ENCODE measurements at places on chromosomes 4 and X. TPM values are rescaled to one million over a fixed set of nuclear protein-coding genes. Genes with fewer than 3 reads are reported as not detected.

GRCh38 chr4:65670331-65671031, at the start of gene EPHA5:
TSS of gene EPHA5 (minus strand) at chr4:65670489. CDS start at chr4:65669742, 747 bp downstream.
- H3K4me3 ChIP-seq, result no peak within 1 kb of the TSS
- H3K27ac ChIP-seq, result no peak within 1 kb of the TSS
- DNase-seq, result no peak
- no peaks in the 10 kb centered on the region for H3K36me3 ChIP-seq
- no peaks in the 10 kb centered on the region for H3K4me1 ChIP-seq
- peaks cover 9% of the 10 kb centered on the region for H3K27me3 ChIP-seq

- no peak overlapping the region for H3K27ac ChIP-seq
- H3K4me3 ChIP-seq, result no peak overlapping the region
- H3K4me1 ChIP-seq, result no peaks in the 10 kb centered on the region
- H3K27me3 ChIP-seq, result no peaks in the 10 kb centered on the region
These were observed 18.2 kb downstream of the TMEM184C start for GRCh38 chr4:147635348-147635747.

DNA sequence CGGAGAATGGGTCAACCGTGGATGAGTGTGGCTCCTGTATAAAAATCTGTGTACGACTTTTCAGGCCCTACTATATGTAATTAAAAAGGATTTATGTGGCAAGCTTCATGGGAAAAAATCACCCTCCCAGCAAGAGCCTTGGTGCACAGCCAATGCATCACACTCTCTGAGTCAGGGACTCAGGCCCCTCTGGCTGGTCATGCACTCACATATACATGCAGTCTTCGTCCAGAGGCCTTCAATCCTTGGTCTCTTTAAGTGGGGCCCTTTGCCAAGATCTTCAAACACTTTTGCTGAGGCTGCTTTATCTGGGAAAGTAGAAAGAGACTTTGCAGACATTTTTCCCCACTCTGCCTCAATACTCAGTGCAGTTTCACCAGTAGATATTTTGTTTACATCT, 311.4 kb upstream of the FSTL5 start:
- H3K27me3 ChIP-seq, result no peaks in the 10 kb centered on the region
- H3K27ac ChIP-seq, result no peak overlapping the region
- H3K4me3 ChIP-seq, result no peak overlapping the region
- no peak for DNase-seq

DNA sequence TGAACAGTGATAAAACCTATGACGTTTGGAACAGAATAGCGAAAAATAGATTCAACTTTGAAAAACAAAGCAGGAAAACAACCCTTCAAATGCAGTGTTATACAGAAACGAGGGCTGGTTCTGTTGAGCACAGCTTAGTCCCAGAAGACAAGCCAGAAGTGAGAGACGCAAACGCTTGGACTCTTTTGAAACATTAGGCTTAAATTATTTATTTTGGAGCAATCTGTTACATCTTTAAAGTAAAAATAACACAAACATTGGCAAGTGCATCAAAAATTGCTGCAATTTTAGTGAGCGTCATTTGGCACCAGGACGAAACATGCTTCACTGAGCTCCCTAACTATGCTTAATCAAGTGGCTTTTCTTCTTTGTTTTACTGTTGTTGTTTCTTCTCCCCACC, 63.5 kb downstream of the ENPP6 start:
- H3K4me3 ChIP-seq, result no peak overlapping the region
- no peak for DNase-seq
- no peaks in the 10 kb centered on the region for H3K4me1 ChIP-seq
- no peaks in the 10 kb centered on the region for H3K36me3 ChIP-seq
- H3K27me3 ChIP-seq, result no peaks in the 10 kb centered on the region
- H3K27ac ChIP-seq, result no peak overlapping the region

DNA sequence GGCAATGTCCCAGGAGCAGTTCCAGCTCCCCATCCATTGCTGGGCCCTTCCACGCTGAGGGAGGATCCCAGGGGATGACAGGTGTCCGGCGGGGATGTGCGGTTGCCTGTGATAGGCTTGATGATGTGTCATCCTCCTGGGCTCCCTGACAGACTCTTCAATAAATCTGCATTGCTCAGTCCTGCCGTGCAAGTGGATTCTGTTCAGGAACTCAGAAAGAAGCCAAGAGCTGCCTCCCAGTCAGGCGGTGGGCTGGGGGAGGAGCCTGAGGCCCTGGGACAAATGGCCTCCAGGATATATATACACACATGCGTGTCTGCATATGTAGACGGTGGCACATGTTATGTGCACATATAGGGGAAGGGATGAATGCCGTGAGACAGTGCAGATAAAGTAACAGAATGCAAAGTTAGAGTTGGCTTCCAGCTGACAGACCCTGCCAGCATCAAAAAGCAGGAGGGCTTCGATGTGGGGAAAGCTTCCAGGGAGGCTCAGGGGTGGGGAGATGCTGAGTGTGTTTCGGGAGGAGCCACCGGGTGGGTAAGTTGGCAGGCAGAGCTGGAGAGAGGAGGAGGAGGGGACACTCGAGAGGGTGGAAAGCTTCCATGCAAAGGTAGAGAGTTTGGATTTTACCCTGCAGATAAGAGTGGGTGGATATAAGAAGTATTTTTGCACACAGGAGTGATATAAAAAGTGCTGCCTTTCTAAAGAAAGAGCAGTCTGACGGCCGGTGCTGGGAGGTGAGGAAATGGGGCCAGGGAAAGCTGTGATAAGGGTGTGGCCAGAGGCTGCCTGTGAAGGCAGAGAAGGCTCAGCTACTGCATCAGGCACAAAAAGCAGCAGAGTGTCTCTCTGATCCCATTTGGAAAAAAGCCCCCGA, 28.5 kb upstream of the CRMP1 start:
- H3K27ac ChIP-seq, result no peak overlapping the region
- H3K27me3 ChIP-seq, result no peaks in the 10 kb centered on the region
- H3K4me3 ChIP-seq, result no peak overlapping the region
- no peaks in the 10 kb centered on the region for H3K4me1 ChIP-seq

GRCh38 chrX:17052793-17053192, 106.3 kb downstream of the REPS2 start:
- no peaks in the 10 kb centered on the region for H3K4me1 ChIP-seq
- no peak for DNase-seq
- H3K27me3 ChIP-seq, result no peaks in the 10 kb centered on the region
- no peak overlapping the region for H3K4me3 ChIP-seq

- DNase-seq, result no peak
- no peaks in the 10 kb centered on the region for H3K27me3 ChIP-seq
- H3K4me1 ChIP-seq, result no peaks in the 10 kb centered on the region
- H3K27ac ChIP-seq, result no peak overlapping the region
- no peak overlapping the region for H3K4me3 ChIP-seq
These were observed 188.3 kb upstream of the NUDT6 start for GRCh38 chr4:123110685-123111084.

DNA sequence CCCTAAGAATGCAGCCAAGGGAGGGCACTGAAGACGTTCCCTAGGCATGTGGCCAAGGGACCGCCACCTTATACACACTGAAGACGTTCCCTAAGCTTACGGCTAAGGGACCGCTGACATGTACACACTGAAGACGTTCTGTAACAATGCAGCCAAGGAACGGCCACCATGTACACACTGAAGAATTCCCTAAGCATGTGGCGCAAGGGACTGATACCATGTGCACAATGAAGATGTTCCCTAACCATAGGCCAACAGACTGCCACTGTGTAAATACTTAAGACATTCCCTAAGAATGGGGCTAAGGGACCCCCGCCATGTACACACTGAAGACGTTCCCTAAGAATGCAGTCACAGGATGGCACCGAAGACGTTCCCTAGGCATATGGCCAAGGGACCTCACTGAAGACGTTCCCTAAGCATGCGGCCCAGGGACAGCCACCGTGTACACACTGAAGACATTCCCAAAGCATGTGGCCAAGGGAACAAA, 36.1 kb downstream of the DHRSX start:
- H3K27ac ChIP-seq, result no peak overlapping the region
- no peaks in the 10 kb centered on the region for H3K4me1 ChIP-seq
- H3K4me3 ChIP-seq, result no peak overlapping the region
- H3K27me3 ChIP-seq, result no peaks in the 10 kb centered on the region
- H3K36me3 ChIP-seq, result no peaks in the 10 kb centered on the region

DNA sequence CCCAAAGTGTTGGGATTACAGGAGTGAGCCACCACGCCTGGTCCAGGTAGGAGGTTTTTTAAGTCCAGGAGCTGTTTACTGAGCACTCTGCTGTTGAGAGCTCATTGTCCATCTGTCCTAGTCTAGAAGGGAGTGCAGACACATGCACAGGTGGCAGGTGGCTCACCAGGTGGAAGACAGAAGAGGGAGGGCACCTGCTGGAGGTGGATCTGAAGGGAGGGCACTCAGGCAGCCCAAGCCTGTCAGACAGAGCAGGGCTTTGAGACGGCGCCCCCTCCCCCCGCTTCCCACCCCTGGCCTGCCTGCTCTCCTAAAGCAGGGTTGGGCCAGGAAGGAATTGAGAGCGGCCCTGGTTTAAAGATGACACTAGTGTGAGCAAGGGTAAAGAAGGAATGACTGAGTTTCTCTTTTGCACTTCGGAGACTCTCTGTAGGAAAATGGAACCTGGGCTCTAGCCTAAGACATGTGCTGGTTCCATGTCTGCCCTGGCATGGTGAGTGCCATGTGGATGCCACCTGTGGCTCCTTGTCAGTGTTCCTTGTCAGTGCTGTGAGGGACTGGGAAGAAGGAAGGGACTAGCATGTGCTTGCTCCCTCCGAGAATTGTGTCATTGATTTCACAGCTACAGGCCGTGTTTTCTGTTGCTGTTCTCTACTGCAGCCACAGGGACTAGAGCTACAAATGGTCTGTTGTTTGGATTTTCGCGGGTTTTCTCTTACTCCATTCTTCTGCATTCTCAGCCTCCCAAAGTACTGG, 108.6 kb downstream of the TNIP2 start:
- no peaks in the 10 kb centered on the region for H3K27me3 ChIP-seq
- DNase-seq, result no peak
- peaks cover 54% of the 10 kb centered on the region for H3K36me3 ChIP-seq
- H3K4me1 ChIP-seq, result no peaks in the 10 kb centered on the region
- no peak overlapping the region for H3K27ac ChIP-seq
- H3K4me3 ChIP-seq, result no peak overlapping the region

- no peaks in the 10 kb centered on the region for H3K36me3 ChIP-seq
- H3K27ac ChIP-seq, result no peak overlapping the region
- H3K4me3 ChIP-seq, result no peak overlapping the region
- no peak for DNase-seq
- no peaks in the 10 kb centered on the region for H3K27me3 ChIP-seq
These were observed 453.9 kb downstream of the PDHA2 start for GRCh38 chr4:96293806-96294205.

GRCh38 chr4:141142423-141142822, 9.2 kb upstream of the RNF150 start:
- H3K4me3 ChIP-seq, result no peak overlapping the region
- no peaks in the 10 kb centered on the region for H3K4me1 ChIP-seq
- no peaks in the 10 kb centered on the region for H3K36me3 ChIP-seq
- H3K27me3 ChIP-seq, result peaks cover 9% of the 10 kb centered on the region
- no peak for DNase-seq

DNA sequence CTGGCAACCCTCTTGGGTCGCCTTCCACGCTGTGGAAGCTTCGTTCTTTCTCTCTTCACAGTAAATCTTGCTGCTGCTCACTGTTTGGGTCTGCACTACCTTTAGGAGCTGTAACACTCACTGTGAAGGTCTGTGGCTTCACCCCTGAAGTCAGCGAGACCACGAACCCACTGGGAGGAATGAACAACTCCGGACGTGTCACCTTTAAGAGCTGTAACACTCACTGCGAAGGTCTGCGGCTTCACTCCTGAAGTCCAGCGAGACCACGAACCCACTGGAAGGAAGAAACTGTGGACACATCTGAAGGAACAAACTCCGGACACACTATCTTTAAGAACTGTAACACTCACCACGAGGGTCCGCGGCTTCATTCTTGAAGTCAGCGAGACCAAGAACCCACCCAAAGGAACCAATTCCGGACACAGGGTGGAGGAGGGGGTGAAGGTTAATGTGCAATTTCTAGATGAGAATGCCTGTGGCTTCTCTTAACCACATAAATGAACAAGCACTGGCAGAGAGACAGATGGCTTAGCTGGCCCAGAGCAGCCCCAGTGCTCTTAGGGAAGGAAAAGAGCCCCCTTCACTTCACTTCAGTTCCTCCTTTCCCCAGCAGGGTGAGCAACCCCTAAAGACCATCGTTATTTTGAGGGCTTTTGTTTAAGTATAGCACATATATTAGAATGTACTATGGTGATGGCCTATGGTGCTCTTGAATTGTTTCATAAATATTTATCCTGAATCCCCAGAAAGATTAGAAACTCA, 73.0 kb downstream of the LUZP4 start:
- peak; percentile 3 for DNase-seq
- H3K27ac ChIP-seq, result no peak overlapping the region
- no peak overlapping the region for H3K4me3 ChIP-seq
- peaks cover 11% of the 10 kb centered on the region for H3K4me1 ChIP-seq

Gene KCND1
- total RNA-seq, result 2.7 TPM

Gene STK26
- 81.0 TPM for total RNA-seq

Gene SCARB2
- 22.0 TPM for total RNA-seq

Gene ADGRL3
- not detected for total RNA-seq
